Forelimb muscle (tissue), 1 donor: ENCODE measurements at places on chromosomes 6 and 20. TPM values are rescaled to one million over a fixed set of nuclear protein-coding genes. Genes with fewer than 3 reads are reported as not detected.

The SLC29A1 gene
- 86.2 TPM for polyA plus RNA-seq

The OR12D3 gene
- polyA plus RNA-seq: not detected

The SLC26A8 gene
- 0.22 TPM for polyA plus RNA-seq

The LRRC73 gene
- polyA plus RNA-seq: 0.16 TPM

The SNAP25 gene
- polyA plus RNA-seq: 3.6 TPM
